ENCODE measurements at places on chromosomes 2 and 18. TPM values are rescaled to one million over a fixed set of nuclear protein-coding genes. Genes with fewer than 3 reads are reported as not detected.

- DNase-seq = no peak
Measured at GRCh38 chr2:26792720-26793119, 6.9 kb downstream of the CENPA start.

DNA sequence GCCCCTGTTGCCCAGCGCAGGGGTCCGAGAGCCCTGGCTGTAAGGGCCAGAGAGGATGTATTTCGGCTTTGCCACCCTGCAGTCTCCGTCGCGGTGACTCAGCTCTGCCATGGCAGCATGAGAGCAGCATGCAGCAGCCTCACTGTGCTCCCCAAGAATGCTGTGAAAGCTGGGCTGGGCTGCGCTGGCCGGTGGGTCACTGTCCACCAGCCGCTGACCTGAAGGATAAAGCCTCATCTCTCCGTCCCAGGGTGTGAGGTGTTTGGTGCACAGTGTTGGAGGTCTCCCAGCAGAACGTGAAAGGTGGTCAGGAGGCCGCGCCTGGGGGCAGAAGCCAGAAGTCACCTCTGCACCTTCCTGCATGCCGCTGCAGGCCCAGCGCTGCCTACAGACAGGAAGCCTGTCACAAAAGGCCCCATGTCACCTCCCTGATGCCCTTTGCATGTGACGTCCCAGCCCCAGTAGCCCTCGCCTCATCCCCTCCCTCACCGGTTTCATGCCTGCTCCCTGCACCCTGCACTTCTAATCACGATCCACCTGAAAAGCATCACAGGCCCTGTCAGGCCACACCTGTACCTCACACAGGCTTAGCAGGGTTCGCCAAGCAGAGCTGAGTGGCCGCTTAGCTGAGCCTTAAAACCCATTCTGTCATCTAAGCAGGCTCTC lies 342.1 kb downstream of the EIPR1 start:
- DNase-seq = no peak

Gene SMPD4
- total RNA-seq = 74.5 TPM

Gene OSR1
- 9.3 TPM for total RNA-seq

- DNase-seq = no peak
Measured at GRCh38 chr18:46416706-46417638, 240.0 kb downstream of the LOXHD1 start.

DNA sequence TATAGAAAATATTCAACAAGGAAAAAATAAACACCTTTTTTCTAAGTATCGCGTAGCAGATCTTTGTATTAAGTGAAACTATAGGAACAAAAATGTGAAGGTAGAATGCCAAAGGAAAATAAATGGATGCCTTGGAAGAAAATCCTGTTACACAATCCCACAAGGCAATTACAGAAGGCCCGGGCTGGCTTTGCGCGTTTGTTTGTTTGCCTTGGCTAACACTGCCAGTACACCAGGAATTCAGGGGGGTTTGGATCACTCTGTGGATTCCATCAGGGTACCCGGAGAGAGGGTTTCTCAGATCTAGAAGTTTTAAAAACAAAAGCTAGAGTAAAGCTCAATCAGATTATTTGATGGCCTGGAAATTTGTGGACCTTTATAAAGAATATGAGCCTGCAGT lies 478.3 kb downstream of the FBXO15 start:
- peak; percentile 23 for DNase-seq

DNA sequence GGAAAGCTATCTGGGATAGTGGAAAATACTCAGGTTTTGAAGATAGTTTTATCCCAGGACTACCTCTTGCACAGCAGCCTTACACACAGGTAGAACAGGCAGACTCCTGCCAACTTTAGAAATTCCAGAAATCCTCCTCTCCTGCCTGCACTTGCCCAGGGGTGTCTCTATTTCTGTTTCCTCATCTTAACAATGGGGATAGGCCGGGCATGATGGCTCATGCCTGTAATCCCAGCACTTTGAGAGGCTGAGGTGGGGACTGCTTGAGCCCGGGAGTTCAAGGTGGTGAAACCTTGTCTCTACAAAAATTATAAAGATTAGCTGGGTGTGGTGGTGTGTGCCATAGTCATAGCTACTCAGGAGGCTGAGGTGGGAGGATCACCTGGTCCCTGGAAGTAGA lies 117.0 kb upstream of the ARL5A start:
- DNase-seq = peak; percentile 72

Gene IMMT
- total RNA-seq = 32.6 TPM

DNA sequence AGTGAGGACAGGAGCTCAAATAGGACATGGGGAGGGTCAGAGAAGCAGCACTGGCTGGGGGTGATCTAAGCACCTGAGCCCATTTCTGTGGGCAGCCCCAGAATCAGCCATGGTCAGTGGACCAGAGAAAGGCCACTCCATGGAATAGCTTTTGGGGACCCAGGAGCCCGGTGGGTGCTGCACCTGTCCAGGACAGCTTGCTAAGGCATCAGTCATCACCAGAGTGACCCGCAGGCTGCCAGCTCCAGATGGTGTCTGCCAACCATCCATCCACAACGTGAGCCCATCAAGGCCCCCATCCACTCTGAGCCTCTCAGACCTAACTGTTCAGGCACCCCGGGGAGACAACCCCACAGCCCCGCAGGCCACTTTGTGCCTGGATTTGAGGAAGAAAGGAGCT lies 23.6 kb upstream of the COL6A3 start:
- no peak for DNase-seq

GRCh38 chr2:174395969-174396630 lies 570 bp downstream of the SCRN3 start:
- no peak for DNase-seq

DNA sequence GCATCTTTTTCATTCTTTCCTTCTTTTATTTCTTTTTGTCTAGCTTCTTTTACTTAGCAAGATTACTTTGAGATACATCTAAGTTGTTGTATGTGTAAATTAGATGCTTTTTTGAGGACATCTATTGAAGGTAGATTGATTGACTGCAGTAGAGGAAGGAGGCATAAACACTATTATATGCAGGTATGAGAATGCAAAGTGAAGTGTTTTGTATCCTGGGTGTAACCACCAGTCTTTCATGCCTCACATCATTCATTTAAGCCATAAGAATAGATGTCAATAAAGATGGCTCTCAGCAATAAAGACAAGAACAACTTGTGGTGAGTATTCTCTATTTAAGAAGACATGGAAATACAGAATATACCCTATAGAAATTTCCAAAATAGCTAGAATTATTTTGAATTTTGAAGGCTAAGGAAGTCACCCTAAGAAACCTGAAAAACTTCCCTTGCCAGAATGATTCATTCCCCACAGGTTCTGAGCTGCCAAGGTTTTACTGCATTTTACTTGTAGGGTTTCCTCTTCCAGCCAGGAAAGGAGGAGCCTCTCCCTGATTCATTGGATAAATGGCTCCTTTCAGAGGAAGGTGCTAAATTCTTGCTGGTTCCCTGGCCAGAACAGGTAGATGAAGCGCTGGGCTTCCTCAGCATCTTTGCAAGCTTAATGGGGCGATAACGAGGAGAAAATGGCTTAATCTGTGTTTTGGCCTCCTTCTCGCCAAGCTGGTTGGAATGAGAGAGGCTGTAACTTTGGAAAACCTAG lies 279.8 kb upstream of the SLC14A2 start:
- peak; percentile 54 for DNase-seq

DNA sequence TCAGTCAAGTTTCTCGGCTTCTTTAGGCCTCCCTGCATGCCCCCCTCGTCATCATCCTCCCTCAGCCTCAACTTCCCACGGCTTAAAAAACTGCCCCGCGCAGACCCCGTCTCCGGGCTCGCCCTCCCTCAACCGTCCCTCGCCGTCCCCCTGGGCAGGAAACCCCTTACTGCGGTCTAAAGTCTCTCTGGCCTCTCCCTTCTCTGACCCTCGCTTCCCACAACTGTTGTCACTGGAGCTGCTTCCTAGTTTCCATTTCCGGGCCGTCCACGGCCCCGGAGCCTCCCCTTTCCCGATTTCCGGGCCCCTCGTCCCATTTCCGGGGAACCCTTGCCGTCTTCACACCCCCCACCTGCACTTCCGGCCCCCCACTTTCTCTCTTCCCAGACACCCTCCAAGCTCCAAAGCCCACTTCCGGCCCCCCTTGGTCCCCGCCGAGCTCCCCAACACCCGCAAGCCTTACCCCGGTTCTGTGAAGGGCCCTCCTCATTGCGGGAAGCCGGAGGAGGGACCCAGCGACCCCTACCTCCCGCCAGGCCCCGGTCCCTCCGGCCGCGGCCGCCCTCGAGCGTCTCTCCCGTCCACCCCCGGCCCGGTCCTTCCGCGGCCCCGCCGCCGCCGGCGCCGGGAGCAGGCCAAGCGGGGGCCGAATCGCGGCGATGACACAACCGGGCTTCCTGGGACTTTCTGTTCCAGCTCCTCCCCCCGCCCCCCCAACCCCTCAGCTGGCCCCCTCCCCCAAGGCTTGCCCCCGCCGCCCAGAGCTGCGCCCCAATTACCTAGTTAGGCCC lies 513 bp downstream of the TRIP12 start:
- peak; percentile 50 for DNase-seq

DNA sequence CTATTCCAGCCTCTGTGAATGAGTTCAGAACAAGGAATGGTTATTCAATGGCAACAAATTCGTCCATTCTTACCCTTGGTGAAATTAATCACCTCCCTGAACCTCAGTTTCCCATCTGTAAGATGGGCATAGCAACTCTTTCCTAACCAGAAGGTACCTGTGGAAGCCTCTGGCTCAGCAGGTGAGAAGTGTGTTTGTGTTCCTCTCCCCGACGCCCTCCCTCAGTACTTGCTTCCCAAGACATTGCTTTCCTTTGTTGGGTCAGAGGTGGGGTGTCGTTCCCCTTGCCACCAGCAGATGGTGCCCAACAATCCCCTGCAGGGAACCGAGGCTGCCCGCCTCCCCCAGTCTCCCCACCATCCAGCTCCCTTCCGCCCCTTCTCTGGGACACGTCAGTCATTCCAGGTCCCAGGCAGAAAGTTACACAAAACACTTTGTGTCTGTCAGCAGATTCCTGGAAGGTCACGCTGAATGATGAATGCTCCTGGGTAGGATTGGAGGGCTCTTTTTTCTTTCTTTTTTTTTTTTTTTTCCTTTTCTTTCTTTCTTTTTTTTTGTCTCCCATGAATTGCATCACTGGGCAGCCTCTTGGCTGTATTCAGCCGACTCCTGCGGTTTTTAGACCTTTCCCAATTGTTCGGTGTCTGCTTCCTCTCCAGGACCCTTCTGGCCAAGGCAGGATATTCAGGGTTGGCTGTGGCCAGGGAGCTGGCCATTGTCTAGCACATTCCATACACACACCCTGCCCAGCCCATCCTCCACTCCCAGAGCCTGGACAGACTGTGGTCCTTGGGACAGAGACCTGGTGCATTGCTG lies 117.3 kb downstream of the LPIN1 start:
- peak; percentile 81 for DNase-seq

- no peak for DNase-seq
Measured at GRCh38 chr18:60024857-60025256, 125.1 kb downstream of the PMAIP1 start.

GRCh38 chr2:105403783-105404698 lies 5.2 kb upstream of the FHL2 start:
- DNase-seq = peak; percentile 58

Gene C2orf49
- 13.1 TPM for total RNA-seq

Gene IER3IP1
- 15.8 TPM for total RNA-seq

Data from prostate gland (tissue), 2 donors.